ENCODE measurements at places on chromosomes 7 and 10.
A peak's percentile ranks its signal among the peaks of the same experiment; 100 is the strongest.

- no peak for DNase-seq
Measured at GRCh38 chr10:78319371-78319770, 285.7 kb downstream of the RPS24 start.

- no peak for DNase-seq
Measured at GRCh38 chr7:101843293-101844271, 26.2 kb downstream of the CUX1 start.

GRCh38 chr10:104867966-104868598 lies 227.0 kb downstream of the SORCS3 start:
- no peak for DNase-seq

- no peak for DNase-seq
Measured at GRCh38 chr10:79026341-79026761, 42.4 kb upstream of the ZMIZ1 start.

DNA sequence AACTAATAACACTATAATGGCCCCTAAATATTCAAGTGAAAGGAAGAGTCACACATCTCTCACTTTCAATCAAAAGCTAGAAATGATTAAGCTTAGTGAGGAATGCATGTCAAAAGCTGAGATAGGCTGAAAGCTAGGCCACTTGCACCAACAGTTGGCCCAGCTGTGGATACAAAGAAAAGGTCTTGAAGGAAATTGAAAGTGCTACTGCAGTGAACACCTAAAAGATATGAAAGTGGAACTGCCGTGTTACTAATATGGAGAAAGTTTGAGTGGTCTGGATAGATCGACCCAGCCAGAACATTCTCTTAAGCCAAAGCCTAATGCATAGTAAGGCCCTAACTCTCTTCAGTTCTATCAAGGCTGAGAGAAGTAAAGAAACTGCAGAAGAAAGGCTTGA lies 12.1 kb upstream of the SNX13 start:
- DNase-seq, result no peak

DNA sequence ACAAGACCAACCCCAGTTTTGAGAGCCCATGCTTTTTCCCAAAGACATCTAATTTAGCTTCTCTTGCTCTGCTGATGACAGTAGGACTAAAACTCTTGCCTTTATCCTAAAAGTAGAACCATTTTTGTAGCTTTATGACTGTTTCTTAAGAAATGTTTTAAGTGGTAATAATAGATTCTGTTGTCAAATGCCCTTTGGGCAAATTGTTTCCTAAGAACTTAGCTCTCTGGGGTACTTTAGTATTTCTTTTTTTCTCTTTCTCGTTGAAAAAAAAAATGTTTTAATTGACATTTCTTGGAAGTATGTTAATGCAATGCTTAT lies 157.4 kb downstream of the ARID5B start:
- DNase-seq, result no peak

GRCh38 chr10:68327889-68328786 lies 3.7 kb upstream of the HNRNPH3 start:
- peak; percentile 42 for DNase-seq

DNA sequence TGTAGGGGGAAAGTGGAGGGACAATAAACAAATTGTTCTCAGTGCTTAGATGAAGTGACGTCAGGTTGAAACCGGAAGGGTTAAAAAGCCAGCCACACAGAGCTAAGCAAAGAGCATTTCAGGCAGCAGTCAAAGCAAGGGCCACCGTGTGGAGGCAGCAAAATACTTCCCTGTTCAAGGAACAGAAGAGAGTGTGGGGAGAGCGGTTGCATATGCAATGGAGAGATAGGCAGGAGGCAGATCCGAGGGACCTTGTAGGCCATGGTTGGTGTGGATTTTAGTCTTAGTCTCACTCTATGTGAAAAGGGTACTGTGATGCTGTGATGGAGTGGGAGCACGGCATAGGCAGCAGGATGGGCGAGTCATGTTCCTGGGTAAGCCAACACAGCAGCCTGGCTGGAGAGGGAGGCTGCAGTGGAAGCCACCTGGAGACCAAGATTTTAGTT lies 3.8 kb upstream of the STN1 start:
- DNase-seq, result no peak

GRCh38 chr7:153130052-153130451 lies 370.5 kb downstream of the ACTR3B start:
- no peak for DNase-seq

GRCh38 chr7:36979810-36980248 lies 255.5 kb upstream of the AOAH start:
- DNase-seq, result no peak

DNA sequence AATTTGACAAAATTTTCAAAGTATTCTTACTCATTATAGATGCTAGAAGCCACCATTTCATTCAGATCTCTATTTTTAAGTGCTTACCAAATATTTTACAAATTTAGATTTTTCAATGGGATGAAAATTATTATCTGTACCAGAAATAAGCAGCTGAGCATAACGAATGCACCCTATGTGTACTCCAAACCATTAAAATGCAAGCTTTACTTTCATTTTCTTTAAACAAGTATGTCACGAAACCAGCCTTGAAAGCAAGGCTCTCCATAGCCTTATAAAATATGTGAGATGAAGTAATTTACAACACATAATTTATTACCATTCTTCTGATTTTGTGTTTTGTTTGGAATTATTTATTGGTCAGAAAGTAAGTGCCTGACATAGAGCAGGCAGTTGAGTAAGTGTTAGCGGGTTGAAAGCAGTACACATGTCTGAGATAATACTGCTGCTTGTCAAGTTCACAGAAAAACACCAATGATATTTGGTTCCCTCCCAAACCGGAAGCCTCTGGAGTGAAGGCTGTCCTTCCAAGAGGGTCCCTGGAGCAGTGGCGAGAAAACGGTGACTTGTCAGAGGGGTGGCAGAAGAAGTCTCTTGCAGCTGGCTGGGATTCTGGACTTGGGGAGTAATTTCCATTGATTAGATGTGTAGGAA lies 322.7 kb upstream of the PFKP start:
- no peak for DNase-seq

- DNase-seq, result no peak
Measured at GRCh38 chr7:96312502-96312901, 9.4 kb downstream of the SLC25A13 start.

- no peak for DNase-seq
Measured at GRCh38 chr10:77282163-77282562, 355.4 kb downstream of the KCNMA1 start.

- DNase-seq, result no peak
Measured at GRCh38 chr10:86072413-86072812, 294.2 kb downstream of the GRID1 start.

GRCh38 chr7:3991731-3992231 lies 690.3 kb upstream of the FOXK1 start:
- DNase-seq, result no peak
